Lower leg skin (tissue), 4 donors: ENCODE measurements at places on chromosomes 7 and 10.

GRCh38 chr7:128006550-128007302 lies 24.5 kb downstream of the LRRC4 start:
- no peak for DNase-seq

DNA sequence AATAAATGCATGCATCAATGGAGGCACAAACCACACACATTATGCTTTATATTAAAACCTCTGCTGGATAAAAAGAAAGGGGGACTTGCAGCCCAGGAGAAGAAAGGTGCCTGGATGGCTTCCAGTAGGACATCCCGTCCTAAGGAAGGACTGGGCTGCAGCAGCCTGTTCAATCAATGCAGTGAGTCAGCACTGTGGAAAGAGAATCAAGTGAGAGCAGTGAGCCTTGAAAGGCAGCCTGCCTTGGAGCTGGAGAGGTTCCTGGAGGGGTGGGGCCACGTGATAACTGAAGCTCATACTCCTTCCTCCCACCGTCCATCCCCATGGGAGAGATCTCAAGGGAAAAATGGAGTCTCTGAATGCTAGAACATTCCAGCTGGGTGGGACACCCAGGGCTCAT lies 501.2 kb downstream of the ADRA2A start:
- no peak for DNase-seq

- DNase-seq = no peak
These were observed 82.5 kb downstream of the ICA1 start for GRCh38 chr7:8179486-8179885.

- DNase-seq = no peak
These were observed 69.9 kb downstream of the FOXL3 start for GRCh38 chr7:359766-360361.

- DNase-seq = no peak
These were observed 807.6 kb downstream of the DNAJB9 start for GRCh38 chr7:109377076-109377884.

DNA sequence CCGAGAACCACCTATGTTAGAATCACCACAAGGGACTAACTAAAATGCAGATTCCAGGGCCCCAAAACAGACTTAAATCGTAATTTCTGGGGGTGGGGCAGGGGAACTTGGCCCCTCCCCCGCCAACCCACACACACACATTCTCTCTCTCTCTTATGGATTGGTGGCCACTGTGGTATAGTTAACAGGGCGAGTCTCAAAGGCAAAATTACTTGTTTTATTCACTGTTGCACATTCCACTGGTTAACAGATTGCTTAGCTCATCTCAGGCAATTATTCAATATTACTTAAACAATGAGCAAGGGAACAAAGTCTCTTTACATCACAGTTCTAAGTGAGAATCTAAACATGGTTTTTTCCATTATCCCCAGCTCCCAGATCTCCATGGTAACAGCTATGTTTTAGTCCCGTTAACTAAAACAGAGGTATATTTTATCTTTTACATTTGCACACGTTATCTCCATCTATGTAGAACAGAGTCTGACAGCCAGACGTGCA lies 38.5 kb downstream of the IGF2BP3 start:
- no peak for DNase-seq

- no peak for DNase-seq
These were observed 14.1 kb downstream of the PFKP start for GRCh38 chr10:3081383-3081981.

DNA sequence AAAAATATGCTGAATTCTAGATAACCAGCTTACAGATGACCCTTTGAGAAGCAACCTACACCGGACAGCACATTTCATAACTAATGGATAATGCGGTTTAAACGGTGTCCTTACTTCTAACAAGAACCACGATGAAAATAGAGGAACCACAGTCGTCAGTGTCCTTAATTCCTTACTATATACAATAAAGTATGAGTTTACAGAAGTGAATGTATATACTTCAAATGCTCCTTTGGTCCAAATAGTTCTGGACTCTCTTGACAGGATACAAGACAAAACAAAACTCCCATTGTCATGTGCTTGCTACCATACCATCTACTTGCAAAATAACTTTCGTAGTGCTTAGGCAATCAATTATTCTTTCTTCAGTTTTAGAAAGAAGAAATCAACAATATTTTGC lies 2.4 kb downstream of the NAMPT start:
- DNase-seq = no peak

DNA sequence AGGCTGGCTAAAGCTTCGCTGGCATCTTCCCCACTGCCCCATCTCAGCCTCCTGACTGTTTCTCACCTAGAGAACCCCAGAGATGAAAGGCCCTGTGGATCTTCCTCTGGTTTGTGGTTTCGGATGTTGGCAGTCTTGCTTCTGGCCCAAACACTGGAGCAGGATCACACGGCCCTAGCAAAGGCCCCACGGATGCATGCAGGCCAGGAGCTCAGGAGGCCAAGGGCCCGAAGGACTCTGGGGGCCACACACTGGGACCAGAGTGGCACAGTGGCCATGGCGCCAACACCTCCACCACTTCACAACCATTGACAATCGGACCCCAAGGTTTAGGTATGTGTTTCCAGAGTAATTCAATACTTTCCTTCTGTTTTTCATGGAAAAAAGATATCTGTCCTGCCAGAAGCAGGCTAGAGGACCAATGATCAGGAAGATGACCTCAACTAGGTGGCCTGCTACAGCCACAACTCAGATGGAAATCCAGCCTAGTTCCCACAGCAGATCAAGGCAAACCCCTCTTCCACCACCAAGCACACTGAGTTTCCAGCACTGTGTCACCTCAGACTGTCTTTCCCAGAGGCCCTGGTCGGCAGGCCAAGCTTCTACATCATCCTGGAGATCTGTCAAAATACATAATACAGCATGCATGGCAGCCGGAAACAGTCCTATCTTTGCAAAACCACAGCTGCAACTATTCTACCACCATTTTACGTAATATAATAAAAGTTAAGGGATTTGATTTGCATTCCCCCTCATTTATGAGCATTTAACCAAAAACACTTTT lies 53.0 kb downstream of the CTBP2 start:
- DNase-seq = no peak

- DNase-seq = no peak
These were observed 5.3 kb upstream of the KLRG2 start for GRCh38 chr7:139488810-139489209.
